ENCODE measurements at places on chromosomes 2 and 18.

DNA sequence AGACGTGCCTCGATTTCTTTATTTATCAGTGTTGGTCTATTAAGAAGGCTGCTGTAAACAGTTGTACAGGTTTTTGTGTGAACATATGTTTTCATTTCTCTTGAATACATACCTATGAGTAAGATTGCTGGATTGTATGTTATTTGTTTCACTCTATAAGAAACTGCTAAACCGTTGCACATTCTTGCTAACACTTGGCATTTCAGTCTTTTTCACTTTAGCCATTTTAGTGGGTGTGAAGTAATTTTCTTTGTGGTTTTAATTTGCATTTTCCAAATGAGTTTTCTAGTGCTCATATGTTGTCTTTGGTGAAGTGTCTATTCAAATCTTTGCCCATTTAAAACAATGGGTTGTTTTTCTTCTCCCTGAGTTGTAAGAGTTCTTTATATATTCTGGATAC is 221.5 kb upstream of the SMAD7 start:
- DNase-seq, result no peak

GRCh38 chr2:172279813-172280212 is 147.6 kb upstream of the ITGA6 start:
- DNase-seq, result no peak

- no peak for DNase-seq
Measured at GRCh38 chr2:189177251-189177840, 2.2 kb downstream of the COL5A2 start.

DNA sequence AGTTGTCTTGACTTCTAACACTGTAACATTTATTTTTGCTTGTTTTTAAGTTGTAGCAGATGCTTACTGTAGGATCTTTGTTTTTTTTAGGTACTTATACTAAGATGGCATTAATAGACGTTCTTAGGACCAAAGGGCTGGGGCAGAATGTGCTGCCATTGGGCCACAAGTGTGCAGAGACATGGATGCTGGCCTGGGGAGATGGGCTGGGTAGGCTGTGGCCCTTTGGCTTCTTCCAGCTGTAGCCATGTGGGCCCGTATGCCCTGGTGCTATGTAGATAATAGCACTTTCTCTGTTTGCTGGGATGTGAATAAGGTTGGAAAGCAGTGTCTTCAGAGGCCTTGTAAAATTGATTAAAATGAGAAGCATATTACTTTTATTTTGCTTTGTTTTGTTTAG is 18.8 kb downstream of the RAB31 start:
- no peak for DNase-seq

DNA sequence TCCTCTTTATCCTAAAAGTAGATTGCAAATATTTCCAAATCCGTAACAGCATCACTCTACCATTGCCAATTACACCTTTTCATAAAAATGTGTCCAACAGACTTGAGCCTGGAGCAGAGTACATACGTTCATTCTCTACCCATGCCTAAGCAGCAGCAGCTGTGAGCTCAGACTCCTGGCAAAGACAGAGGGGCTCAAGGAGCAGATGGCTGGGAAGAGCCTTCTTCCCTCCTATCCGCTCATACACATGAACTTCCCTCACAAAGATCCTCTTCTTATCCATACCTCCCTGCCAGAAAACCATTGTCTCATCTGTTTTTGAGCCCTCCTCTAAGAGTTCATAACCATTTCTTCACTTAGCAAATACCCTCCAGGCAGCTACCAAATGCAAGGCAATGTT is 164.3 kb upstream of the ARL4C start:
- no peak for DNase-seq

GRCh38 chr18:8721094-8721669 is 15.8 kb downstream of the MTCL1 start:
- DNase-seq, result no peak
